ENCODE measurements at places on chromosomes 2 and 18.

GRCh38 chr18:69538849-69539248 lies 138.2 kb downstream of the DOK6 start:
- DNase-seq: no peak

GRCh38 chr2:135494503-135494902 lies 36.5 kb downstream of the ZRANB3 start:
- peak; percentile 31 for DNase-seq

DNA sequence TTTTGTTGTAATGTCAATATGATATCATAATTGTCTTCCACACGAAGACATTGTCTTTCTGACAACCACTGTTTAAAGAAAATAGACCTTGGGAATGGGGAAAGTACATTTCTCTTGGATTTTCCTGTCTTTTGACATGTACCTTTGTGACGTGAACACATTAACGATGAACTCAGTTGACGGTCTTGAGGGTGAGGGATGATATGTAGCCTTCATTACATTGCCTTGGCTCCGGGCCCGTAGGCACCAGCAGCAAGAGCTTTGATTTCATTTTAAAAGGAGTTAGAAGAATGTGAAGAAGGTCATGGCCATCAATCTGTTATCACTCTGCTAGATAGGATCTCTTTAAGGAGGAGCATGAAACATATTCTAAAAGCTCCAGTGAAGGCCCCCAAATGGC lies 80.9 kb downstream of the LYPD6B start:
- no peak for DNase-seq

- no peak for DNase-seq
These were observed 13.7 kb upstream of the SERPINB11 start for GRCh38 chr18:63689064-63689463.

DNA sequence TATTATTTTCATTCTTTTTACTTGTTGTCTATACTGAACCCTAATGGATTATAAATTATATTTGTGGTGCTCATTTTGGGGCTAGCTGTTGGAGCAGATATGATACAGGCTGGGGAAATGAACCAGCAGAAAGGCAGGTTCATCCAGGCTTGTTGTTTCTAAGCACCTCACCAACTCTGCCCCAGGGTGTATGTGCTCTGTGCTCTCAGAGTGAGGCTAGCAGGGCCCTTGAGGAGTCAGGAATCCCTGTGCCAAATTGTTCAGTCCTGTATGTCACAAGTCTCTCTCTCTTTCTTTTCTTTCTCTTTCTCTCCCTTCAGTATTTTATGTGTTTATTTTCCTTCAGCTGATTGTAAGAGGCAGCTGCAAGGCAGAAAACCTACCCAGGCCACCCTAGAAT lies 181.1 kb upstream of the DPP10 start:
- DNase-seq: no peak

- no peak for DNase-seq
These were observed 86.2 kb downstream of the METTL8 start for GRCh38 chr2:171347591-171348032.
